ENCODE measurements at places on chromosomes 5 and 9.

- no peak for DNase-seq
Measured at GRCh38 chr9:84781931-84782866, 112.7 kb downstream of the NTRK2 start.

DNA sequence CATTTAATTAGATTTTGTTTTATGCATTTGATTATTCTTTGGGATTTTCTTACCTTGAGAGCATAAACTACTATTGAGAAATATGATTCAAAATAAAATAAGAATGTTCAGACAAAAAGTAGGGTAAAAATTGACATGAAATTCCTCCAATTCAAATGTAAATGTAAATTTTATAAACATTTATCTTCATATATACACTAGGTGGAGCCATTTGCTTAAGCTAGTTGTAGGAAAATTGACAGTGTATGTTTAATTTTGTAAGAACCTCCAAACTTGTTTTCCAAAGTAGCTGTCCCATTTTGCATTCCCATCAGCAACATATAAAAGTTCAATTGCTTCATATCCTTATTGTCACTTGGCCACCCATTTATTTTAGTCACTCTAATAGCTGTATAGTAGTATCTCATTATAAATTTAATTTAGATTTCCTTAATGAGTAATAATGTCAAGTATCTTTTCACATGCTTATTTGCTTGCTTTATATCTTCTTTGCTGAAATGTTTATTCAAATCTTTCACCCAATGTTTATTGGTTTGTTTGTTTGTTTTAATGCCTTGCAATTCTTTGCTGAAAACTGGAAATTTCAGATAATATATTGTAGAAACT, 37.6 kb upstream of the SLCO6A1 start:
- DNase-seq = no peak

GRCh38 chr5:57559110-57559635, 76.6 kb upstream of the ACTBL2 start:
- no peak for DNase-seq

GRCh38 chr9:110047955-110048402, 160.0 kb downstream of the C9orf152 start:
- DNase-seq = no peak

- DNase-seq = peak; percentile 62
Measured at GRCh38 chr9:21322911-21323461, 12.2 kb downstream of the KLHL9 start.

DNA sequence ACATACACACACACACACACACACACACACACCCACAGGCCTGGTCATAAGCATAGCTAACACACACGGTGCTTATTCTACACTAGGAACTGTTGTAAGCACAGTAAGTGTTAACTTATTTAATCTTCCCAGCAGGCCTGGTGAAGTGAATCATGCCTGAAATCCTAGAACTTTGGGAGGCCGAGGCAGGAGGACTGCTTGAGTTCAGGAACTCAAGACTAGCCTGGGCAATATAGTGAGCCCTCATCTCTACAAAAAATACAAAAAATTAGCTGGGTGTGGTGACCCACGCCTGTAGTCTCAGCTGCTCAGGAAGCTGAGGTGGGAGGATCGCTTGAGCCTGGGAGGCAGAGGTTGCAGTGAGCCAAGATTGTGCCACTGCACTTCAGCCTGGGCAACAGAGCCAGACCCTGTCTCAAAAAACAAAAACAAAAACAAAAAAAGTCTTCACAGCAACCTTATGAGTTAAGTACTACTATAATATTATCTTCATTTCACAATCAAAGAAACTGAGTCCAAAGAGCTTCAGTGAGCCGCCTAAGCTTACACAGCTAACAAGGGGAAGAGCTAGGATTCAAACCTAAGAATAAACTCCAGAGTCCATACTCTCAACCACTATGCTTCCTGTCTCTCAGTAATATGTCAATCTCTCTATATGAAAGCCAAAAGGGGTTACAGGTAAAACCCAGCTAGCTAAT, 2.3 kb downstream of the MEGF9 start:
- DNase-seq = no peak

GRCh38 chr5:94968507-94969095, 316.3 kb downstream of the MCTP1 start:
- no peak for DNase-seq

- DNase-seq = peak; percentile 74
Measured at GRCh38 chr5:122129306-122129705, at the start of gene ZNF474. ZNF474 (plus strand) TSS chr5:122129546; CDS start chr5:122151991, 22,445 bp downstream.

- no peak for DNase-seq
Measured at GRCh38 chr5:37165761-37166160, 83.4 kb downstream of the CPLANE1 start.

- no peak for DNase-seq
Measured at GRCh38 chr9:69675563-69675962, 3.4 kb upstream of the APBA1 start.

DNA sequence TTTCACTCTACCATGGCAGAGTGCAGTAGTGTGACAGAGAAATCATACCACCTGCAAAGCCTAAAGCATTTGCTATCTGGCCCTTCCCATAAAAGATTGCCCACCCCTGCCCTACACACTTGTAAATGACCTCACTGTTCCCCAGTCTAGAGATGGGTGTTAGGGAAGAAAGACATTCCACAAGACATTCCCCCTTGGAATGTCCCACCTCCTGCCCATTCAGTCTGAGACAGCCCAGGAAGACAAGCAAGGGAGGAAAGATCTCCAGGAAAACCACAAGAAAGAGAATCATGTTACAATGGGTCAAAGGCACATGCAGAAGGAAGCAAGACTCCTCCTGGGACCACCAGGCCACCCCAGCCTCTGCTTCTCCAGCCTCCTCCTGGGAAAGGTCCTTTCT, 230.0 kb downstream of the AGTPBP1 start:
- DNase-seq = no peak

- no peak for DNase-seq
Measured at GRCh38 chr5:83731638-83732037, 11.0 kb upstream of the HAPLN1 start.

- no peak for DNase-seq
Measured at GRCh38 chr5:131766689-131767088, 30.1 kb downstream of the FNIP1 start.

- no peak for DNase-seq
Measured at GRCh38 chr5:170078458-170078857, 27.2 kb upstream of the FOXI1 start.

DNA sequence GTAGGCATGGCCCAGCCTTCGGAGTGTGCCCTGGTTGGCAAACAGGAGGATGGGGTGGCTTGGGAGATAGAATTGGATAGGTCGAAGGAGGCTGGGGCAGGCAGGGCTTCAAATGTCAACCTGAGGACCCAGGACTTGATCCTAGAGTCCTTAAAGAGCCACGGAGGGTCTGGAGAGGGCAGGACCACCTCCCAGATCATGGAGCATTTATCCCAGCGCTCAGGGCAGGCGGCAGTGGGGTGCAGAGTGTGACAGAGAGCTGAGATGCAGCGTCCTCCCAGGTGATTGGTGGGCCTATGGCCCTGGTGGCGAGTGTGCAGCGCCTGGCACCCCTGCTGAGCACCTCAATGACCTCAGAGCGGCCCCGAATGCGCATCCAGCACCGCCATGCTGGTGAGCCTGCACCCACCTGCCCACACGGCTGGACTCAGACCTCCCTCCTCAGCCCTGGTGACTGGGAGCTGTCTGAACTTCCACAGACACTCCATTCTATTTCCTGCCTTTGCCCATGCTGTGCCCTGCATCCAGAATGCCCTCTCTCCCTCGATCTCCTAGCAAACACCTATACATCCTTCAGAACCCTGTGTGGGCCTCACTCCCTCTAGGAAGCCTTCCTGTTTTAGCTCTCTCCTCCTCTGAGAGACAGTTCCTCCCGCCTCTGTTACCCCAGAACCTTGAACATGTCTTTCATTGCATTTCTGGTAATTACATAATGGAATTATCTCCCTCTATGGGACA, 6.3 kb downstream of the ADGRD2 start:
- DNase-seq = no peak

DNA sequence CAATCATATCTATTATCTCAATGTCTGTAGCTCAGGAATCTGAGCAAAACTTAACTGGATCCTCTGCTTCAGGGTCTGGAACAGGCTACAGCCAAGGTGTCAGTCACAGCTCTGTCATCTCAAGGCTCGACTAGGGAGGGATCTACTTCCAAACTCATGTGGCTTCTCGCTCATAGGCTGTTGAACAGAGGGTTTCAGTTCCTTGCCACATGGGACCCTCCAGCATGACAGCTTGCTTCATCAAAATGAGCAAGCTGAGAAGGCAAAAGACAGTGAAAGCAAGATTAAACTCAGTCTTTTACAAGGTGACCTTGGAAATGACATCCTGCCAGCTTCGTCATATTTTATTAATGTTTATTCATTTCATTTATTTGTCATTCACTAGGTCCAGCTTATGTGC, 111.7 kb downstream of the GADD45G start:
- DNase-seq = no peak

- DNase-seq = no peak
Measured at GRCh38 chr9:84775056-84775643, 105.6 kb downstream of the NTRK2 start.

- no peak for DNase-seq
Measured at GRCh38 chr5:72153551-72153950, 46.3 kb downstream of the MAP1B start.

DNA sequence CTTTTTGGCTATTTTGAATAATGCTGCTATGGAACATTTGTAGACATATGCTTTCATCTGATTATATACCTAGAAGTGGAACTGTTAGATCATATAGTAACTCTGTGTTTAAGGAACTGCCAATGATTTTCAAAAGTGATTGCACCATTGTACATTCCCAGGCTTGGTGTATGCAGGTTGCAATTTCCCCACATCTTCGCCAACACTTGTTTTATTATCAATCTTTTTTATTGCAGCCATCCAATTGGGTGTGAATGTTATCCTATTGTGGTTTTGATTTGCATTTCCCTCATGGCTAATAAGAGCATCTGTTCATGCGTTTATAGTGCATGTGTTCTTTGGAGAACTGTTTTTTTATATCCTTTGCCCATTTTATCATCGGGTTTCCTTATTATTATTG, 81.3 kb downstream of the PLAC8L1 start:
- no peak for DNase-seq

GRCh38 chr9:87089929-87090328, 142.6 kb upstream of the GAS1 start:
- no peak for DNase-seq

DNA sequence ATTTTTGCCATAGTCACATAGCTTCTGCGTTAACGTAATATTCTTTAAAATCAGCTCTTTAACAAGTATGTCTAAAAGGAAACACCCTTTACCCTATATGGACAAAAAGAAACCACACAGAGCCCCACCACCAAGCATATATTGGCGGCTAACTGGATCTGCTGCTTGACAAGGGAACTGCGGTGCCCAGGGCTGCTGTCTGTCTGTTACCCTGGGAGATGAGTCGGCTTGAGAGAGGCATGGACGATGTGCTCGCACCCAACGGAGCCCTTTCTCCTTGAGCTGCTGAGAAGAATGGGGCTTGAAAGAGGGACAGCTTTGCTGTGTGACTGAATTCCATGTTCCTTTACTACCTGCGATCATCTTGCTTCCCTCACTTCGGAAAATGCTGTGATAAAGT, 158.6 kb upstream of the SHB start:
- peak; percentile 61 for DNase-seq

Data from hematopoietic multipotent progenitor cell (in vitro differentiated cells).